ENCODE measurements at places on chromosomes 12 and 14.
A peak's percentile ranks its signal among the peaks of the same experiment; 100 is the strongest.

GRCh38 chr14:52844262-52845060 lies 53.1 kb upstream of the GNPNAT1 start:
- no peak for DNase-seq

DNA sequence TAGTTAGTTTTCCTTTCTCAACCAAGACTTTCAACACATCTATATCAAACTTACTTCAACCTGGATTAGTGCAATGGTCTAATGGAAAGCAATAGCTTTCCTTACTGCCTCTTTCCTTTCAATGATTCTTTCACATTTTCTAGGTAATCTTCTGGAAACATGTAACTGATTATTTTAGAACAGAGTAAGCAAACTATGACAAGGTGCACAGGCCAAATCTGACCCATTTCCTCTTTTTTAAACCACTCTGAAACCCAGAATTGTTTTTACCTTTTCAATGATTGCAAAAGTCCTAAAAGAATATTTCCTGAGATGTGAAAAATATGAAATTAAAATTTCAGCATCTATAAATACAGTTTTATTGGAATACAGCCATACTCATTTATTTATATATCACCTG lies 81.6 kb upstream of the TMTC2 start:
- no peak for DNase-seq

GRCh38 chr14:98229656-98230366 lies 1042.2 kb downstream of the BCL11B start:
- DNase-seq = no peak

DNA sequence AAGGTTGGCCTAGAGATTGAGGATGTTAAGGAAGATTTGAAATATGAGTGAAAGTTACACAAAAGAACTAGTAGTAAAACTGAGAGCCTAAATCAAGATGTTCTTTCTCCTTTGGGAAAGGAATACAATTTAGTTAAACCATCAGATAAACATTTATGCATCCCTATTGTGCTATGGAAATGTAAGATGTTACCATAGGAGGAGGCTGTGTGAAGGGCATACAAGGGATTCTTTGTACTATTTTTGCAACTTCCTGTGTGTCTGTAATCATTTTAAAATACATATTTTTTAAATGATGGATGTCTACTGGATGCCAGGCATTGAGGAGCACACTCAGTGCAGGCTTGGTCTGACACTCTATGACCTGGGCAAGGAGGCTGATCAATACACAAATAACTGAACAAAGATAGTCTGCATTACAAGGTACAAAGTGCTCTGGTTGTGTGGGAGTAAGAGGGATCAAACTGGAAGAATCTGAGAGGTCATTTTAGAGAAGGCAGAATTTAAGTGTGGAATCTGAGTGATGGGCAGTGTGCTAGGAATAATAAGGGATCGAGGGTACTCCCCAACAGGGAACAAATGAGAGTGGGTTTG lies 5.8 kb upstream of the CHPT1 start:
- DNase-seq = no peak

DNA sequence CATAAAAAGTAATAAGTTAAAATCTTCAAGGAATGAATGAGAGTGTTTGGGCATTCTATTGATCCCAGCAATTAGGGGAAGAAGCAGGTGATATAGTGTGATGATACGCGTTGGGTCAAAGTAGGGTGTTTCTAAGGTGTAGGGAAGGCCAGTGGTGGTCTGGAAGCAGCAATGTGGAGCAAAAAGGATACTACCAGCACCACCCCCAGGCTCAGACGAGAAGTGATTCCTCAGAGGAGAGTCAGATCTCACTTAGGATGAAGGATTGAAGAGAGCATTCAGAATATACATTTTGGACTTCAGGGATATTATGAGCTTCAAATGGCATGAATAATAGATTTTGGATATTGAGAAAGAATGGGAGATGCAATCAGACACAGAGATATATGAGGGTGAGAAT lies 497.6 kb downstream of the RMST start:
- DNase-seq = no peak

DNA sequence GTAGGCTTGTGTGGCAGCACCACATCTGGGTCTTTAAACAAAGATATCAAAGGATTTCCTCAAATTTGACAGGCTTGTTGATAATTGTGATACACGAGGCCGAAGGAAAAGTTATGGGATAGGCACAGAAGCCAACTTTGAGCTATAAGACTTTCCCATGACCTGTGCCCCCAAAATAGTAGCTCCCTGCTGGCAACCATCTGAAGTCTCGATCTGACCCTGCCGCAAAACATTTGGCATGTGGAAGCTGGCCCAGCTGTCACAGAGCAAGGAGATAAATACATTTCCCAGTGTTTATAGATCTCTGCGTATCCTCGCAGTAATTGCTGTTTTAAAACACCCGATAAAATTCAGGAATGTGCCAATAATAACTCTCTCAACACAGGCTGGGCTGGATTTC lies 26.4 kb upstream of the RGS6 start:
- DNase-seq = no peak

DNA sequence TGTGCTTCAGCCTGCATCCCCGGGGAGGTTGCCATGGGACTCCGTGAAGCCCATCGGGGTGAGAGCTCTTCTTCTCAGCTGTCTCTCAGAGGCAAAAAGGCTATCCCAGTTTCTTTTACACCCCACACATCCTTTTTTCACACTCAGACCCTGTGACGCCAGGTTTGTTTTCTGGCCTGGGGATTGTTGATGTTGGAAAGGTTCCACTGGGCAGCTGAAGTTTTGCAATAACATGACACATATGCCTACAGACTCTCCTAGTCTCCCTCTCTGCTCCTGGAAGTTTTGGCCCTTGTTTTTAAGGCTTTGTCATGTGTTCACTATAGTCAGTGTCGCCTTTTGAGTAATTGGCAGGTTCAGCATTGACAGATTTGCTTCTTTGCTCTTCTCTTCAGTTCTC lies 118.6 kb downstream of the SMOC1 start:
- DNase-seq = no peak

- no peak for DNase-seq
Measured at GRCh38 chr12:29133181-29133580, 15.9 kb upstream of the FAR2 start.

DNA sequence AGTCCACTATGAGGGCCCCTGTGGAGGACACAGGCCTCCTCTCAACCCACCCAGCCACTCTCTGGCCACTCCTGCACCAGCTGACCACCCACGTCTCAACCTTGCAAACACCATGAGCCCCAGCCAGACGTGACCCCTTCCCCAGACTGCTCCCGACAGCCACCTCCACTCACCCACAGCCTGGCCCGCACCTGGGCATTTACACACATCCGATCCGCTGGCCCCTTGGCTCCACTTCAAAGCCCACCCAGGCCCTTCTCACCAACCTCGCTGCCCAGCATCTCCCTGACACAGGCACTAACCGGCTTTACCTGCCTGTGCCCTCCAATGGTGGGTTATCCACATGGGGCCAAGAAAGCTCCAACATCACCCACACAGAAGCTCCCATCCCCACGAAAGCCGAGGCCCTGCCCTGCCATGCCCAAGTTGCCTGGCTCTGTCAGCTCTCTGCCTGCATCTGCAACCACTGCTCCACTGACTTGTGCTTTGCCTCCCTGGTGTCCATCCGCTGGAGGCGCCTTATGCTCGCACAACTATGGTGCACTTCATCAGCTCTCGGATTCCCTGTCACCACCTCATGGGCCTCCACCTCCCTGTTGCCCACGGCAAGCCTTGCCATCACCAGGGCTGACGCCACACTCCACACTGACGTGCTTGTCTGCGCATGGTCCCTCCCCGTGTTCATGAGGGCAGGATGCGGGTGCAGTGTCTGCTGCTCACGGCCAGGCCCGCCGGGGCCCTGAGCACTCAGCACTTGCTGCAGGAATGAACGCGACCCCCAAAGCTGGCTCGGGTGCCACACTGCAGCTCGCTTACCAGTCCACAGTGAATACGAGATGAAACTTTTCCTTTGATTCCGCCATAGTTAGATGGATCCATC lies 16.7 kb downstream of the P2RX2 start:
- DNase-seq = no peak

DNA sequence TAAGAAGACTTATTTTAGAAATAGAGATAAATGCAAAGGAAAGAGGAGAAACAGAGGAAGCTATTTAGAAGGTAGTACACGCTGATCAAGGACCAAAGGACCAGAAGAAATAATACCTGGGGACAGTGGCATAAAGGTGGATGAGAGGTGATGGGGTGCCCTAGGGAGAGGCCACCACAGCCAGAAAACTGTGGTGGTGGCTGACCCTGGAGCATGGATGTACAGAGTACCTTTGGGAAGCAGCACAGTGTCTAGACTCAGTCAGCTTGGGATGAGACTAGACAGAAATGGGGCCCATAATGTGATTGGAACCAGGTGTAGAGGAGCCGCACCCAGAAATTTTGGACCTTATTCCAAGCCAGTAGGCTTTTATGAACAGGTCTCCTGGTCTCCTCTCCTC lies 17.2 kb downstream of the RASSF8 start:
- DNase-seq = no peak

DNA sequence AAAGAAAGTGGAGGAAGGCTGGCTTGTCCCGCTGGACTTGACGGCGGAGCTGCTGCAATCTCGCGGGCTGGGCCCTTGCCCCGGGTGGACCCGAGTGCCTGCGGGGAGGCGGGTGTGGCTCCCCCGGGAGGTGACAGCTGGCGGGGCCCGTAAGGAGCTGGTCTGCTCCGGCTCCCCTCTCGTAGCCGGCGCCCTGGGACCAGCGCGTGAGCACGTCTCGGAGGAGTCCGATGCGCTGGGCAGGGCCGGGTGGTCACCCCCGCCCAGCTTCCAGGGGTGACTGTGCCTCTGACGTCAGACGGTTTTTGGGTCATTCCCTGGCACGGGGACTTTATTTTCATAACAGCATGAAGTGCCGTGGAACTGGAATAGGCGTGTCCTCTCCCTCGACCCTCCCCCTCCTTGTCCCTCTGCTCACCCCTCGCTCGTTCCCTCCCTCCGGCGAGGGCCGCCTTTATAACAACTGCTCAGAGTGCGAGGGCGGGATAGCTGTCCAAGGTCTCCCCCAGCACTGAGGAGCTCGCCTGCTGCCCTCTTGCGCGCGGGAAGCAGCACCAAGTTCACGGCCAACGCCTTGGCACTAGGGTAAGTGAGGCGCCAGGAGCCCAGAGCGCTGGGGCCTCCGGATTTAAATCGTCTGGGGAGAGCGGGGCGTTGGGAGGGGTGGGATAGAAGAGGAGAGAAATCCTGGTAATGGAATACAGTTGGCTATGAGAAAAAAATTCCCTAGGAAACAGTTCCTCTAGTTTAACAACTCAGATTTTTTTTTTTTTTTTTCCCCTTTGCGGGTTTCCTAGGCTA lies at the start of gene GPRC5A:
Gene GPRC5A, plus strand, starts transcription at position 483 of the 801 bp plus-strand sequence. CDS start 16,688 bp downstream, outside the sequence.
- DNase-seq = peak; percentile 90
